ENCODE measurements at places on chromosomes 12 and 14.
A peak's percentile ranks its signal among the peaks of the same experiment; 100 is the strongest.

DNA sequence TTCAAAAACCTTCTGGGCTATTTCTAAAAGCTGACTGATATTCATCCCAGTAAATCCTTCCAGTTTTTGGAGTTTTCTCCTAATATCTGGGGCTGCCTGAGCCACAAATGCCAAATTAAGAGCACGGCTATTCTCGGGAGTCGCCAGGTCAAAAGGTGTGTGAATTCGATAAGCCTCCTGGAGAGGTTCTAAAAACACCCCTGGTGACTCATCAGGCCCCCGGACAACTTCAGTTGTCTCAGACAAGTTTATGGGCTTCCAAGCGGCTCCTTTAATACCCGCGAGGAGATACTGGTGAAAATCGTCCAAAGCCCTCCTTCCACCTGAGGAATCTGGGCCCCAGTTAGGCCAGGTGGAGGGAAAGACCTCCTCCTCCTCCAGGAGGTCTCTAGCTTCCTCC is 677.1 kb downstream of the TMEM121 start:
- no peak for DNase-seq

DNA sequence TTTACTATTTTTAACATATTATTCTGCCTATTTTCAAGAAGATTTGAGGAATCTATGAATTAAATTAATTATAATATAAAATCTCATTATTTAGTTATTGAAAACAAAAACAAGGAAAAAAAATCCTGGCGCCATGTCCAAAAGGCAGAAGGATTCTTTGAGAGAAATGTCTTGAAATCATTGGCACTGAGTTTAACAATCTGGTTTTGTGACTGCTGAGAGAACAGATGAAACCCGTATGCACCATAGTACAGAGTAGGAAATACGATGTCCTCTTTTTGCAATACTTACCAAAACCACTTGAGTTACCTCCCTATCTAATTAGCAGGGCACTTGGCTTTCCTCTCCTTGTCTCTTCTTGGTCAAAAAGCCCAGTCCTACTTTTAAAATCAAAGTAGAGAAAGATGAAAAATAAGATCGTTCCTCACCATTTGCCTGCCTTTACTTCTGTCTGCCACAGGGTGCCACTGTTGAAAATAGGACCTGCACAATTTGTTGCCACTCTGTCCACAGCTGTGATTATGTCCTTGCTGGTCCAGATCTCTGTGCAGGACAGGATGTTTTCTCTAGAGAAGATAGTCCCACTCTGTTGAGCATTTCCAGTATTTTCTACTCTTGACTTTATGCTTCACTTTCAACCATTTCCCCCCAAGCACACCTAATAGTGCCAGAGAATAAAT is 179.7 kb downstream of the PDZRN4 start:
- DNase-seq, result no peak

- DNase-seq, result no peak
These were observed 163.9 kb upstream of the VASH1 start for GRCh38 chr14:76597387-76597786.

- no peak for DNase-seq
These were observed 7.5 kb downstream of the ITPR2 start for GRCh38 chr12:26825459-26826016.

GRCh38 chr12:3897371-3897971 is 24.3 kb upstream of the PARP11 start:
- no peak for DNase-seq

DNA sequence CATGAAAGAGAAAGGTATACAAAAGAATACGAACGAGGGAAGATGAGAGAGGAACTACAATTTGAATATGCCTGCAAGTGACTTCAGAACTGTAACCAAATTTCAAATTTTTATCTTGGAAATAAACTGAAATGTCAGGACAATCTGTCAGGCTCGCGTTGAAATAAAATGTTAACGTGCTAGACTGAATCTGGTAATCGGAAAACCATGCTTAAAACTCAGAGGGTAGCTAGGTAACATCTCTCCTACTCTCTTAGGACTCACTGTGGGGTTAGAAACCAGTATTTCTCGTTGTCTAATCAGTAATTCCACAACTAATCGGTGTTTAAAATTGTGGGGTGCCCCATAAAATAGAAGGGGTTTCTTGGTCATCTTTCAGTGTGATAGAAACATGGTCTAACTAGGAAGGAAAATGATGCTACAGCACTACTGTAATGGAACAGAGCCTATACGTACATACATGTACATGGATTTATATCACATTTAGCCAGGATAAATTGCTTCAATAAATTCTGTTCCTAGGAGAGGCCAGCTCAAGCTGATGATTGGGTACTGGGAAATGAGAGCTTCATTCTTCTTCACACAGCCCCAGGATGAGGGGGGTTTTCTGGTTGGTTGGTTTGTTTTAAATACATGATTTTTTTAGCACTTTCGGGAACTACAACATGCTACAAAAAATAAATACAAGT is 23.9 kb downstream of the ATF7 start:
- no peak for DNase-seq

DNA sequence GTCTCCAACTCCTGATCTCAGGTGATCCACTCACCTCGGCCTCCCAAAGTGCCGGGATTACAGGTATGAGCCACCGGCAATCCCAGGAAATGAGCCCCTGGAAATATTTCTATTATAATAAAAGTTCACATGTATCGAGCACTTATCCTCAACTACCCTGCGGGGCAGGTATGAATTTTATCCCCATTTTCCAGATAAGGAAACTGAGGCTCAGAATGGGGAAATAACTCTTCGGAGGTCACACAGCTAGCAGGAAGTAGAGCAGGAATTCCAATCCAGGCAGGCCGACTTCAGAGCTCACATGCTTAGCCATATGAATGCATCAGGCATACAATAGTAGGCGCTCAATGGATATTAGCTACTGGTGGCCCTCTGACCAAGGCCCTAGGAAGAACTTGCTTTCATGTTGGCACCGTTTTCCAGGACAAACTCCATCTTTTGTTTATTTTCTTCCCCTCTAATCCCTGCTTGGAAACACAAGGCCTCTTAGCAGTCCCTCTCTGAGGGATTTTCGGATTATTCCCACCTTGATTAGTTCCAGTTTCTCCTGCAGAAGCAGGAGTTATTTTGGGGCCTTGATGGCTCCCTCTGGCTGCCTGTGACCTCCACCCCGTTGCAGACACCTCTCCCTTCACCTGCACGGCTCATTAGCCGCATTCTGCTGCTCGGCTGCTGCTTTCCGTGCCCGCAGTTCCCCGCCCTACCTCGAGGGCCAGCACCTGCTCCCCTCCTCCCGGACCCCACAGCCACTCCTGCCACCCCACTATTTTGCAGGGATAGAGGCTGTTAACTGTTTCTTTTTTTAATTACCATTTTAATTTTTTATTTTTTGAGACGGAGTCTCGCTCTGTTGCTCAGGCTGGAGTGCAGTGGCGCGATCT is 18.7 kb upstream of the POP5 start:
- DNase-seq, result no peak

GRCh38 chr14:103122947-103123633 is at the start of gene TNFAIP2:
Gene TNFAIP2, plus strand, starts transcription at chr14:103123461. Its CDS starts 2,997 bp downstream, at chr14:103126458.
- peak; percentile 77 for DNase-seq

DNA sequence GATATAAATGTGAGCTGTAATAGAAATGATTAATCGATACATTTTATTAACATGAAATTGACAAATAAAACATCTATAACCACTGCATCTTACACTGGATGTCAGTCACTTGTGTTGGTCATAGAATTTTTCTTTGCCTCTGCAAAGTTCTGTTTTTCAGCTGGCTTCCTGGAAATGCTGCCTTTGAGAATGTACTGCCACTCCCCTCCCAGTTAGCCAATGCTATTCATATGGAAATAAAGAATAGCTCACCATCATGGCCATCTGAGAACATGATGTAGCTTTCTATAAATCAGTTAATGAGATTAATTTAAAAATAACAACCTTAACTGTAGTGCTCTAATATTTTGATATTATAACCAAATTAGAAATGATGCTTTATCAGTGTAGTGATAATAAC is 41.1 kb downstream of the SLCO1B1 start:
- DNase-seq, result no peak

DNA sequence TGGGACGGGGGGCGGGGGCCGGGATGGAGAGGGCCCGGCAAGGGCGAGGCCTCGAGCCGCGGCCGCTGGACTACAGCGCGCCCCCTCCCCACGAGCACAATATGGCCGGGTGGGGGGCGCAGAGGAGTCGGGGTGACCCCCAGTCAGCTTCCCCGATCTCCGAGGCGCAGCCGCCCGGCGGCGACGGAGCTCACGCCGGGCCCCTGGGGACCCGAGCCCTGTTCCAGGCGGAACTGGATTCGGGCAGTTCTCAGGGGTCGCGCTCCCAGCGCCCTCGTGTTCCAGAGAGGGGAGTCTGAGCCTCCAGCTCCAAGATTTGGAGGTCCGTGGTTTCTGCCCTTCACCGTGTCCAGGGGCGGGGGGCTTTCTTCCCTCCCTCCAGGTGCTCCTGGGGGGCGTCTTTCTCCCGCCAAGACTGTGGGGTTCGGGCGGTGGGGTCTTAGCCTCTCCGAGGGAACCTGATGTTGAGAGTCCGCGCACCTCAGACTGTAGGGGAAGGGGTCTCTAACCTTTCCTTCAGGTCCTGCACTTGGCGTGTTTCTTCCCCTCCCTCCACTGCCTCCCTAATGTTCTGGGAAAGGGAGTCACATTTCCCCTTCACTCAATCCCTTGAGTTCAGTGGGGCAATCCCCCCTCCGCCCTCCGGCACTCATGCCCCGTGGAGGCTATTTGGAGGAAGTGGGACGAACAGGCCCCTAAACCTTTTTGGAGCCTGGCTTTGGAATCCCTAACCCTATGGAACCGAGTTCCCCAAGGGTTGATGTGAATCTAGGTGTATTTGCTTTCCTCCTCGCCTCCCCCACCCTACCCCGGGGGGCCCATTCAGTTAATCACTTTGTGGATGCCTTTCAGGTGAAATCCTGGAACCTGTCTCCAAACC is 584 bp downstream of the ACVR1B start:
- peak; percentile 84 for DNase-seq

DNA sequence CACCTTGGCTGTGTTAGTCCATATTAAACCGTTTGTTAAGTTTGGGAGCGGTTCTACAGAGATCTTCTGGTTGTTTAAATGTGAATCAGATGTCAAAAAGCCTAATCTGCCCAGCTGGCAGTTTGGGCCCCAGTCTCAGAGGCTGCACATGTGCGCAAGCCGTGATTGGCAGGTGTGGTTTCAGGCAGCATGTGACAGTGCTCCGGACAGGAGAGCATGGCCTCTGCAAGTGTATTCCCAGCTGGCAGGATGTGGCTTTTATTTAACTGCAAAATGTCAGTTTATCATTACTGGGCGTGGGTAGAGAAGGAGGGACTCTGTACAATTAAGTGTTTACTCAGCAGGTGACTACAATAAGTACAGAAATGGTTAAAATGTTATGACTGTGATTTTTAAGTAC is 77.5 kb downstream of the PELI2 start:
- DNase-seq, result no peak

- DNase-seq, result no peak
These were observed 3.8 kb downstream of the ERP29 start for GRCh38 chr12:112017041-112017440.

GRCh38 chr14:90405101-90405500 is 8.3 kb downstream of the CALM1 start:
- no peak for DNase-seq

DNA sequence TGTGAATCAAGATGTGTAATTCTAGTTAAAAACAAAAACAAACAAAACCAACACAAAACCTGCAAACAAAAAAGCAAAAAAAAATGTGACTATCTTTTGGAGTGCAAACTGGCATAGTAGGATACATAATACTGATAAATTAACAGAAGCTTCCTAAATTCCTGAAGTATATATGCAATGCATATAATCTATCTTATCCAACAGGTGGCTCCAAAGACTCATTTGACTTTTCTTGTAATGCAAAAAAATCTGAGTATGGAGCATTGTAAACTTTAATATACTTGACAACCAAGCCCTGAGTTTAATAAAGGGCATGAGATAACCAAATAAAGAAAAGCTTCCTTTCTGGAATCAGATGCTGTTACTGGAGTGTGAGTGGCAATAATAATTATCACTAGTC is 1003.6 kb downstream of the FSCB start:
- DNase-seq, result no peak

GRCh38 chr12:122139266-122139665 is 34.8 kb downstream of the IL31 start:
- no peak for DNase-seq

- DNase-seq, result no peak
These were observed 213.0 kb downstream of the ADAMTS20 start for GRCh38 chr12:43338848-43339526.

- DNase-seq, result no peak
These were observed 49.6 kb downstream of the ST8SIA1 start for GRCh38 chr12:22284871-22285270.

DNA sequence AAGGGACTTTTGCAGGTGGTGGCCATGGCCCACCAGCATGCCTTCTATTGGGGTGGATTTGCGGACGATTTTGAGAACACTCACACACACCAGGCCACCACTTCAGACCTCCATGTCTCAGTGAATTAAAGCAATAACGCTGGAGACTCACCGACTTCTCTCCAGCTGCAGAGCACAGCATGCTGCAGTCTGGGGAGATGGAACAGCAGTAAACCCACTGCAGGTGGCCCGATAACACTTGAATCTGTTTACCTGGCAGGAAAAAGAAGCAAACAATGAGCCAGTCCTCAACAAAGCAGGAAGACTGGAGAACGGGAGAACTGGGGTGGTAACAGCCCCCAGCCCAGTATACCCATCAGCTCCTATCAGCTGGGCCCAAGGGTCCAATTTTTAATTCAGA is 21.6 kb downstream of the RFC5 start:
- no peak for DNase-seq

- no peak for DNase-seq
These were observed 40.5 kb downstream of the LIMA1 start for GRCh38 chr12:50242751-50243191.

DNA sequence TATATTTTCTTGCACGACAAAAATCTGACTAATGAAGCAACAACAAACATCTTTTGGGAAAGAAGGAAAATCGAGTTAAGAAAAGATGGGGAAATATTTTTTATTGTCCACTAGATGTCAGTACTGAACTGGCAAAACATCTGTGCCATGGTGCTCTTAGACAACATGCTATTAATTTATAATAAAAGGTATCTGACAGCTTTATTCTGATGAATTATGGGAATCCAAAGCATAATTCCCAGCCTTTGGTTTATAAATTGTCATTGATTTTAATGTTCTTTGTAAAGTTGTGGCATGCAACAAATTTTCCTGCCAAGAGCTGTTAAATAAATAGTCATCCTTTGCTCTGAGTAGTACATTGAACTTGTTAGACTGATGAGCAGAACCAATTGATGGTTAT is 231.2 kb downstream of the ETNK1 start:
- DNase-seq, result no peak

- no peak for DNase-seq
These were observed 700.7 kb downstream of the LRFN5 start for GRCh38 chr14:42307239-42307825.

GRCh38 chr14:34649344-34649743 is 19.4 kb upstream of the SNX6 start:
- DNase-seq, result no peak

- no peak for DNase-seq
These were observed 265.7 kb upstream of the MGAT4C start for GRCh38 chr12:86521870-86522269.

GRCh38 chr12:32828552-32828951 is 68.0 kb downstream of the PKP2 start:
- DNase-seq, result no peak

GRCh38 chr12:84756961-84757360 is 155.6 kb downstream of the SLC6A15 start:
- no peak for DNase-seq

- DNase-seq, result no peak
These were observed 9.7 kb upstream of the PCK2 start for GRCh38 chr14:24084440-24084839.

All from ecto neural progenitor cell (in vitro differentiated cells).